NCI-H526 (cell line): ENCODE measurements at places on chromosomes 5 and 9.

DNA sequence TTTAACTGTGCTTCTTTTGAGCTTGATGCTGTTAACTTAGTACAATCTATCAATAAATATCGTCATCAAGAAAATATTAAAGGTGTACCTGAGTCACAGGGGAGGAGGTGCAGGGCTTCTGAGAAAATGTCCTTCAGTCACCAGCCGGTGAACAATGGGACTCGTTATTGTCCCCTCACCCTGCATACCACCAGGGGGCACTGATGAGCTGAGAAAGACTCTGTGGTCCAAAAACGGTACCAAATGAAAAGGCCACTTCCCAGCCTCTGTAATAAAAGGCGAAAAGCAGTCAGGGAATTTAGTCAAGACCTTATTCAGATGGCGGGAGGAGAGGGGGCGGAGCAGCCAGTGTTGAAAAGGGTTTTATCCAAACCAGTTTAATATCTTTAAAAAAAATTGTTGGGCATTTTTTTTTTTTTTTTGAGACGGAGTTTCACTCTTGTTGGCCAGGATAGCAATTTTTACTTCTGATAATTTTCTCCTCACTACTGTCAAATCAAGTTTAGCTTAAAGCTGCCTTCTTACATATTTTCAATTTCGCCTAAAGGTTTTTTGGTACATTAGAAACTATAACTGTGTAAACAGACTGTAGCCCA, 271.9 kb upstream of the ADAMTS16 start:
- DNase-seq: peak; percentile 30

DNA sequence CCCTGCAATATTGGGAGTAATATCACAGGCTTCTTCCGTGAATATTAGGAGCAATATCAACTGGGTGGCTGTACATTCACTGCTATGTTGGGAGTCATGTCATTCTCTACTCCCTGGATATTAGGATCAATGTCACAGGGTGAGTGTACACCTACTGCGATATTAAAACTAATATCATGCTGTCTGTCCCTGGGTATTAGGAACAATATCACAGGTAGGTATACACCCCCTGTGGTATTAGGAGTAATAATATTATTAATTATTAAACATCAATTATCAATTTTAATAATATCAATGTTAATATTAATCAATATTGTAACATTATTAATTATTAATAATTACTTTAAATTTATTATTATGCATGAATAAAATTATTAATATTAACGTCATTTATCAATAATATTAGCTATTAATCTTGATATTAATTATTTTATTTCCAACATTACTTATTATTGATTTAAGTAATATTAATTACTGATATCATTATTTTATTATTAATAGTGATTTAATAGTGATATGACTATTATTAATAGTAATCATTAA, 121.9 kb downstream of the TMEM38B start:
- no peak for DNase-seq

- no peak for DNase-seq
Measured at GRCh38 chr9:135309763-135310125, 169.8 kb upstream of the PPP1R26 start.

DNA sequence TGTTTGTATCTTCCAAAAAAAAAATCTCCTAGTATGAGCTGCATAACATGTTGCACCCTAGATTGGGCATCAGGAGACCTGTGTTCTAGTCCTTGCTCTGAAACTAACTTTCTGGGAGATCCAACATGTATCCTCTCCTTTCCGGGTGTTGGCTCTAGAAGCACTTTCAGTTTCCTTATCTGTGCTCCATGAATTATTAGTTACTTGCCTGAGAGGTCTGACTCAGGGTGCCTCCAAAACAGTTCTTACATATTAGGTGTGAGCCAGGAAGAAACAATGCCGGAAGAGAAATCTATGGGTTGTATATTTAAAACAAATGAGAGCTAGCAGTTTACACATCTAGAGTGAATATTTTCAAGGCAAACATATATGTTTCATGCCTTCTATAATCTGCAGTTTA, 36.7 kb upstream of the SLC36A2 start:
- no peak for DNase-seq

GRCh38 chr5:110324876-110325275, 401.6 kb downstream of the TMEM232 start:
- DNase-seq: no peak

- DNase-seq: no peak
Measured at GRCh38 chr5:172626031-172626581, 15.0 kb upstream of the NEURL1B start.

GRCh38 chr9:97406620-97407177, 5.2 kb upstream of the TDRD7 start:
- no peak for DNase-seq

DNA sequence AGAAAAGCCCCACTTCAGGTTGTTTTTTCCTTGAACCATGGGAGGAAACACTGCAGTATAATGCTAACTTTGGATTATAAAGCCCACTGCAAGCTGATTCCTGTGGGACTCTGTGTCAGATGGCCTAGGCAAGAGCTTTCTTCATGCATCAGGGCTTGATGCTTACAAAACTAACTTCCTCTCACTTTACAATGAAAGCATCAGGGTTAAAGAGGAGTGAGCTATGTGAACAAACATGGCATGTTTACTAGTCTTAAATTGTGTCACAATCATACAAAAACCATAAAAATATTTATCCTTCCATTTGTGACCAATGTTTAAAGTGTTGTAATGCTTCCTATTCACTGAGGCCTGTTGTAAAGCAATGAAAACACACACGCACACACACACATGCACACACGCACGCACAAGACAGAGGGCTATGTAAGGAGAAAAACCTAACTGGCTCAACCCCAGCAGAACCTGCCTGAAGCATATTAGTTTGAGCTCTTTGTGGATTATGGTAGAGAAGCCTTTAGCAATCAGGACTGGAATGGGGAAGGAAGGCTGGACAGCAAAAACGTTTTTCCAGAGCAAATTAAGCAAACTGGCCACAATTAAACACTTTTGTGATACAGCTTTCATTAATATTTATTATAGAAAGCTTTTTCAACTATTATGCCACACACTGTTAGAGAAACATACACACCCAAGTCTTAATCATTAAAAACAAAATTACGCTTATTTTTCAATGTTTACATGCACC, 122.2 kb downstream of the AUH start:
- no peak for DNase-seq

- no peak for DNase-seq
Measured at GRCh38 chr5:23139338-23140171, 286.4 kb upstream of the CDH12 start.

- no peak for DNase-seq
Measured at GRCh38 chr9:70988551-70988950, 132.9 kb downstream of the TRPM3 start.

DNA sequence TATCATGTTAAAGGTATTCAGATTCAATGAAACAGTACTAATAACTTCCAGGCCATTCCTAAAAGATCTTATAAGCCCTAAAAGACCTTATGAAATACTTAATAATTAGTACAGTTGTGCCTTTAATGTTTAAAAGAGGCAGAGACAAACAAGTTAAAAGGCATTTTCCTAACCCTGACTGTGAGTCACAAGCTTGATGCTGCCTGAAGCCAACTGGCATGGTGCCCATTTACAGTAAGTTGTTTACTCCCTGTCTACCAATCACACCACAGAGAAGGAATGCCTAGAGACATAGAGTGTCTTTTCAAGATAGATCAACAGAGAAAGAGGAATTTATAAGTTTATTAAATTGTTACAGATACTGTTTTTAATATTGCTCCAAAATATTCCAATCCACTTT, 47.8 kb downstream of the NR3C1 start:
- DNase-seq: no peak

- no peak for DNase-seq
Measured at GRCh38 chr9:18457510-18457909, 16.4 kb upstream of the ADAMTSL1 start.

DNA sequence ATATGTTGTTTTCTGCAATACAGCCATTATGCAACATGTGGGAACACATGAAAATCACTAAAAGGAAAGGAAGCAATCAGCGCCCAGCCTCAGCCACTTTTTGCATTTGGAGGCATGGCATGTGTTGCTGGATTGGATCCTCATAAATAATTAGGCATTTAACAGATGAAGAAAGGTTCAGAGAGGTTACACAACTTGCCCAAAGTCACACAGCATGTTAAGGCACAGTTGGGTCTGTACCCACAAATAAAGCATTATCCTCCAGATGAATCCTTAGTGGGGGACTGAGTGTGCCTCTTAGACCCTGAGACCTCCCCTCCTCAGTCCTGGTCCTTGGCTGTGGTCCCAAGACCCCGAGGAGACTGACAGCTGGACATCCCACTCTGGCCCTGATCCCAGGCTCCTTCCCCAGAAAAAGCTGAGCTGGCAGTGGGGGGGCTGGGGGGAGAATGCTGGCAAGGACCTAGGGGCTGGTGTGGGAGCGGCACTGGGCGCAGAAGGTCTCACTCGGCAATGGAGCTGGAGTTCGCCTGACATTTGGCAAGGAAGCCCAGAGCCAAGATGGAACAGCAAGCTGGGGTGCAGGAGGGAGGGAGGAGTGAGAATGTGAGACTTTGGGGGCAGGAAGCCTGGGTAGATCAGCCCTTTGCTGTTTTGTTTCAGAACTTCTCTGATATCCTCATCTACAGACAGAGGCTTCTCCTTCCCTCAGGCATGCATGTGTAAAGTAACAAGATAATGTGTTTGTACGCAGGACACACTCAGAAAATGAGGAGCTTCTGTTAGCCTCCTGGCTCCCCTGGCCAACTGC, 6.9 kb upstream of the AKNA start:
- DNase-seq: no peak

- no peak for DNase-seq
Measured at GRCh38 chr9:36436909-36437308, 36.8 kb upstream of the RNF38 start.

DNA sequence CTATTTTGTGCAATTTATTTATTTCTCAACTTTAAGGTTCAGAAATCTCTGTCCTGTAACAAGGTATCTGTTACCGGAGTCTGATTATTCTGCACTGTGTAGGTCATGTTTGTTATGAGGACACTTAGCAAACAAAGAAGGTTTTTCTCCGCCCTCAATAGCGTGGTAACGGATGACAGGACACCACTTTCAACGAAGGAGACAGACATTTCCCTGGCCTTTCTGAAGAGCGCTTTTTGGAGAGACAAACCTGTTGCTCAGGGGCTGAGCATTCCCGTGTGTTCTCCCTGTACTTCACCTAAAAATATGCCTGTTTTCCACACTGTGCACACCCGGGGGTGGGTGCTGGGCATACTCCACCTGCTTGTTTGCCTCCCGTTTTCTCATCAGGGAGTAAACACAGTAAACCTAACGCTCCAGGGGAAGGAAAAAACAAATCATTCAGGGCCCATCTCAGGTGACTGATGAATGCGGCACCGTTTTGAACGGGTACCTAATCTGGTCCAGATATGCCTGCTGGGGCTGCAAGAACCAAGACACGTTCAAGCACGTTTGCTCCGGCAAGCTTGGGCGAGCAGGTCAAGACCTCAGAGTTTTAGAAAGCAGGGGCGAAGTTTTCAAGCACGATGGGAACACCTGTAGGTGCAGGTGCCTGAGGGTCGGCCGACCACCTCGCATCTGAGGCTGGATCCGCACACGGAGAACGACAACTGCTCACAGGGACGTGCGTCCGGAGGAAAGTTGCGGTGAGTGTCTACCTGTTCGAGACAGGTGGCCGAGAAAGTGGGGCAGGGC, 859 bp downstream of the RETREG1 start:
- peak; percentile 52 for DNase-seq

- no peak for DNase-seq
Measured at GRCh38 chr5:119083679-119084078, 12.8 kb downstream of the DMXL1 start.

- DNase-seq: no peak
Measured at GRCh38 chr5:136679233-136679632, 313.9 kb upstream of the TRPC7 start.

DNA sequence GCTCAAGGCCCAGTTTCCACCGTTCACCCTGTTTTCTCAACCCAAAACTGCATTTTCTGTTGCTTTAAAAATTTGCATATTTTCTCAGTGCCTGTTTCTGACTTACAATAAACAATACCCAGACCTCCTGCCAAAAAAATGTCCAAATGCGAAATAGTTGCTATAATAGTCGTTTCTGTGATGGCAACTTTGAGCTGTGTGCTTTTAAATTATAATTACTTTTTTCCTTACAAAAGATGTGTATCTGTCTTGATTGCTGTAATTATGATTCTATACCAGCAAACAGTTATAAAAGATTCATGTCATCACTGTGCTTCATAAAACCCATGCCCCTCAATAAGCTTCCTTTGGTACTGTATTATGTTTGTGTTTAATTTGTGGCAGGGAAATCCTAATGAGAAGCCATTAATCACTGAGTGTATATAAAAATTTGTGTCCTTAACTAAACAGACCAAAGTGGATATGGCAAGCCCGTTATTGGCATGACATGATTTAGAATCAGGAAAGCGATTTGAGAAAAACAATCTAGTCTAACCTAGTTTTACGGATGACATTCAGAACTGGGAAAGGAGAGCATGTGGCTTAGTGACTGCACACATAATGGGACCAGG, 5.4 kb upstream of the SLC1A3 start:
- no peak for DNase-seq

GRCh38 chr9:130028493-130029222, 14.3 kb downstream of the FNBP1 start:
- no peak for DNase-seq

- DNase-seq: no peak
Measured at GRCh38 chr5:108315829-108316228, 66.1 kb downstream of the FBXL17 start.

GRCh38 chr9:27659571-27659970, 86.3 kb upstream of the C9orf72 start:
- DNase-seq: no peak

DNA sequence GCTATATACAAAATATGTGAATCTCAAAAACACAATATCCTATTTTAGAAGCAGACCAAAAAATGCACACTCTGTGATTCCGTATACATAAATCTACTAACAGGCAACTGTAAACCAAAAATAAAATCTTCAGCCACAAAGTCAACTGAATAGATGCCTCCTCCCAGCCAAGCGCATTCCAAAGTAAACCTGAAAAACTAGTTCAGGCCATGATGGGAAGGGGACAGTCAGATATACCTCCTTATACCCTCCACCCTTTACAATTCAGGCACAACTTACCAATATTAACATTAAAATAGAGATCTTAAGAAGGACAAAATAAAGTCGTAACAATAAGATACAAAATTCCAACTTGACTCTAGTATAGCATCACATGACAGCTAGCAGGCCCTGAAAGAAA, 1604.5 kb upstream of the NUDT12 start:
- DNase-seq: no peak

GRCh38 chr5:154482528-154483449, 4.8 kb upstream of the HAND1 start:
- DNase-seq: no peak

GRCh38 chr5:1134478-1134877, 22.6 kb upstream of the SLC12A7 start:
- DNase-seq: no peak

GRCh38 chr9:15469406-15469805, 41.4 kb downstream of the PSIP1 start:
- no peak for DNase-seq

GRCh38 chr9:8655071-8655470, 855.5 kb upstream of the DMAC1 start:
- no peak for DNase-seq

DNA sequence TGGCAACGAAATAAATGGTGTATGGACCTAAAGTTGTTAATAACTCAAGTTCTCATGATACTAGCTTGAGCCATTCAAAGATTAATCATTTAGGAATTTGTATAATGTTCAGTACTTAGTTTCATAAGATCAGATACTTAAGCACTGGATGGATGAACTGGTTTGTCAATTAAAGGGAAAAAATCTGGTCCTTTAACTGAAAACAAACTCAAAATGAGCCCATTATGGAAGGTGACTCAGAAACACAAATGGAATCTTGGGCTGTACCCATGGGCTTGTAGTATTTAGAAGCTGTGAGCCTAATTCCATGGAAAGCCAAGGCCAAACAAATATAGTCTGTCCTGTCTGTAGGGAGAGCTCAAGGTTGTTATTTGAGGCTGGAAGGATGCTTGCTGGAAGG, 27.6 kb upstream of the ADRB2 start:
- no peak for DNase-seq
